Stimulated activated naive CD4-positive, alpha-beta T cell treated with Interleukin-2 at 50 U/mL for 16 hours (primary cell): ENCODE measurements at places on chromosomes 2 and 18.
A peak's percentile ranks its signal among the peaks of the same experiment; 100 is the strongest.

DNA sequence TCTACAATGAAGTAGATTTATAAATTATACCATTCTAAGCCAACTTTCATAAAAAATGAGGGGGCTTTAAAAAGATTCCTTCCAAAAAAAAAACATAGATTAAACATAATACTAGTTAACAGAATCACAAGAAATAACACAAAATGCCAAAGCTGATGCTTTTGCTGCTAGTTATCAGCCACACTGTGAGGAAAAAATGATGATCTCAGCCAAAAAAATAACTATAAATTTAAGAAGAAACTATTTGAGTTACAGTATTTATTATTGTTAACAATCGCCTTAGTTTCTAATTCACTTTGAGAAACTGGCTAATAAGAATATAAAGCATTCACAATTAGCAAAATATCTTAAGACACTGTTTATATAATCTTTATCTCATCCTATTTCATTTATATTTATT is 27.1 kb downstream of the BAZ2B start:
- DNase-seq: no peak

- no peak for DNase-seq
These were observed 112.5 kb downstream of the KCNF1 start for GRCh38 chr2:11024259-11024645.

DNA sequence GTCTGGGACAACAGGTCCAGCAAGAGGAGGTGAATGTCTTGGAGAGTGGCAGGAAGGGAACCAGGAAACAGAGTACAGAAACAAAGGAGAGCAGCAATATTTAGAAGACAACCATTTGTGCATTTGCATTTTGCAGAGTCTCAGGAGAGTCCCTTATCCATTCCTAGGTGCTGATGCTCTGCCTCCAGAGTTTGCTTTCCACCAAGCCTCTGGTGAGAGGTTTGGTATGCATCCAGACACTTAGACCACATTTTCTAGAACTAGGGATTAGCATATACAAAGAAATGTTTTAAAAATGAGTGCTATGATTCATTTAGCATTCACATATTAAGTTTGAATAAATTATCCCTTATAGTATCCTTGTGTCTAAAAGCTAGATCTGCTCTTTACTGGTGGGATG is 18.5 kb upstream of the LRATD1 start:
- no peak for DNase-seq

DNA sequence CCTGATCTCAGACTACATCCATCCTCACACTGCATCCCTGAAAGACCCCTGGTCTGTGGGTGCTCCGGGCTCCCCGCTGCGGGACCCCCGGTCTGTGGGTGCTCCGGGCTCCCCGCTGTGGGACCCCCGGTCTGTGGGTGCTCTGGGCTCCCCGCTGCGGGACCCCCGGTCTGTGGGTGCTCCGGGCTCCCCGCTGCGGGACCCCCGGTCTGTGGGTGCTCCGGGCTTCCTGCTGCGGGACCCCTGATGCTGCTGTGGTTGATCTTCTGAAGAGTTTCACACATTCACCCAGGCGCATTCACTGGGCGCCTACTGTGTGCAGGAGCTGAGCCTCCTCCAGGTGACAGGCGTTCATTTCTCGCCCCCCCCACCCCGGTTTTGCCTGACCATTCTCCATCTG is 162.7 kb upstream of the SALL3 start:
- DNase-seq: no peak

DNA sequence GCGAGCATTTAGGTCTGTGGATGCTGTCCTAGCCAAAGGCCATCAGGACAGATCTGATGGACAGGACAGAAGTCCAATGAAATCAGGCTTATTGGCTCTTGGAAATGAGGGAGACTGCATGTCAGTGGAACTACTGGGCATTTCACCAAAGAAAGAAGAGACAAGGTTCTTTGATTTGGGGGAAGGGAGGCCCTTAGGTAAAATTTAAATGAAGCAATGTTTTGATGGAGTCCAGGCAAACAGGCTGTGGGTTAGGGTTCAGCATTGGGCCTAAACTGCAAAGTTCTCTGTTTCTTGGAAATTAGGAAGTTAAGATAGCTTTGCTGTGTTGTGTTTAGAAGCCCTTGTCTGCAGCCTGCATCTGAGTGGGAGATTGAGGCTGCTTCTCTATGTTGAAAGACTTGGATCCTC is 31.6 kb upstream of the RNF149 start:
- DNase-seq: no peak

GRCh38 chr2:39179974-39180960 is 59.4 kb upstream of the SOS1 start:
- DNase-seq: no peak

- no peak for DNase-seq
These were observed 12.9 kb upstream of the POU3F3 start for GRCh38 chr2:104840893-104841585.

- DNase-seq: peak; percentile 86
These were observed 550 bp downstream of the USP34 start for GRCh38 chr2:61470122-61470951.

DNA sequence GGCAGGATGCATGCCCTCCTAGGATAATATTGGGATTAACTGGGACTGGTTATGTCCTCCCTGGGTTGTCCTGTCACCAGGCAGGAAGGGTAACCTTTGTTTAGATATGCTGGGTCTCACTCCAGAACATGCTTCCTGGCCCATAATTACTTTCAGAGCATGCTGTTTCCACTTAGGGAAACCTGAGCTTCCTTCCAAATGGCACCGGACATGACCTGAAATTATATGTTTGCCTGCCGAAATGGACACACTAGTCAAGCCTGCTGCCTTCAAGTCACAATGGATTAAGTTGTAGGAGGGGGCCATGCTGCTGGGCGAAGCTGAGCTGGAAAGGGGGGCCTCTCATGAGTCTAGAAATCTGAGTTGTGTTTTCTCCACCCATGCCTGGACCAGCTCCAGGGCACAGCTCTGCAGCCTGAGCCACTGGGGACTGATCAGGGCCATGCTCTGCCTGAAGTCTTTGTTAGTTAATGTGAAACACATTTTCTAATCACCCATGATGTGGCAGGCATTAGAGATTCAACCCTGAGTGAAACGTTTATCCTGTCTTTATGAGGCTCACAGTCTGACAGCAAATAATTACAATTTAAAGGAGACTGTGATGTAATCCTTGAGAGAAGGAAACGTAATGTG is 273.3 kb downstream of the TNS1 start:
- no peak for DNase-seq

- DNase-seq: no peak
These were observed 77.8 kb downstream of the CTAGE1 start for GRCh38 chr18:22339913-22340312.

DNA sequence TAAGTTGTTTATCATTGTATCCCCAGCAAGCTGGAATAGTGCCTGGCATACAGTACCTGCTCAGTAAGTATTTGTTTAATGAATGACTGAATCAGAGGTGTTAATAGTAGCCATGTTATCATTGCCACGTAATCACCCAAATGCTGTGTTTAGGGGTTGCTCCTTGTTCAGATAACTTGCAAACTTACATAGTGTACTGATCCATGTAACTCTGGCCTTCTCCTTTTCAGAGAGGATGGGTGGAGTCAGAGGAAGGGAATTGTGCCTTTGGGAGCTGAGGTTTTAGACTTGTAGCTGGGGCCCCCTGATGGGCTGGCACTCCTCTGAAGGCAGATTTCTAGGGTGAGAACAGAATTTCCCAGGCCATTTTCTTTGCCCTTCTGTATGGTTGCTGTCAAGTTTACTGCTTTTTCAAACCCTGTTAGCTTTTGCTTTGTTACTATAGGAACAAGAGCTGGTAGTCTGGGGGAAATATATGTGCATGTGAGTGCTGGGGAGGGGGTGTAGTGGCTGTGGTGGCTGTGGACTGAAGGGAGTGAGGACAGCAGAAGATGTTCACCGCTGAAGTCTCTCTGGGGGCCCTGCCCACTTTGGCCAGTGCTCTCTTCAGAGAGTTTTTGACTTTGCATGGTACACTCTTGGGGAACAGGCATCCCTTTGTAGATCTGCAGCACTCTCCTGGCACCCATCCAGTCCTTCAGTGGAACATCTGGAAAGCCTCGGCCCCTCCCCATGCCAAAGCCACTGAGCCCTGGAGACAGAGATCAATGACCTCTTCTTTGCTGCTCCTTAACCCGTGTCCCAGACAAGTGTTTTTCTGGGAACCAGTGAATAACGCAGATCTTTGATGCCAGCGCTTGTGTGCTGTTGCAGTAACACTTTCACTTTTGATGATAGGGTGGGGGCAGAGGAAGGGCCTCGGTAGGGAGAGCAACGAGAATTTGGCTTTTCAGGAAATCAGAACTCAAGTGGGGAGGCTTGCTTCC is 209.0 kb downstream of the PRKCE start:
- no peak for DNase-seq

DNA sequence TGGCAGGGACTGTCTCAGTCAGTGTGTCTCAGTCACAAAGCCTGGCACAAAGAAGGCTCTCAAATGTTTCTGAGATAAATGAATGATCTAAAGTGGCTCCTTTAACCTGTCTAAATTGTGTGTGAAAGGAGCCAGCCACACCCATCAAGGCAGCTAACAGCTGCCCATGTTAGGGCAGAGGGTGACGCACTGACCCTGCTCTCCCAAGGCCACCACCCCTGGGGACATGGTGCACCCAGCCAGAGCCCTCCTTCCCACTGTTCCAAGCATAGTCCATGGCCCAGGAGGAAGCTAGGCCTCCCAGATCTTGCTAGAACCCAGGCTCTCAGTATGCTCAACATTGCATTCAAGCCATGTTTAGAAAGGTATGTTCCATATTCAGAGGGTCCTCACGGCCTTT is 100.3 kb downstream of the KLHL29 start:
- DNase-seq: no peak

- no peak for DNase-seq
These were observed 19.5 kb downstream of the RALBP1 start for GRCh38 chr18:9494778-9495331.

- no peak for DNase-seq
These were observed 24.5 kb downstream of the SIGLEC15 start for GRCh38 chr18:45850021-45850420.

DNA sequence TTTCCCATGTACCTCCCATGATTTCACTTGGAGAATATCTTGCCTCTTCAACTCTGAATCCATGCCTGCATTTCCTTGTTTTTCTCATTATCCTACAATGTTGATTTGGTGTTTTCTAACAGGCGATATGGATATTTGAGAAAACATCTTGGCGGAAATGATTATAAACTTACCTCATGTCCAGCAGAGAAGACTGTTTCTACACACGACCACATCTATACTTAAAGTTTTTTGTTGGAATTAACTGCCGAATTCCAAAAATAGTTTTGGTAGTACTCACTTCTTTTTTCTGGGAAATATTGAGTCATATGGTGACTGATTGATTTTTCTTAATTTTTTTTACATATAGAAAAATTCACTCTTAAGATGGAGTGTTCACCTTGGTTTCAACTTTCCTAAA is 41.4 kb upstream of the TMEFF2 start:
- DNase-seq: no peak

DNA sequence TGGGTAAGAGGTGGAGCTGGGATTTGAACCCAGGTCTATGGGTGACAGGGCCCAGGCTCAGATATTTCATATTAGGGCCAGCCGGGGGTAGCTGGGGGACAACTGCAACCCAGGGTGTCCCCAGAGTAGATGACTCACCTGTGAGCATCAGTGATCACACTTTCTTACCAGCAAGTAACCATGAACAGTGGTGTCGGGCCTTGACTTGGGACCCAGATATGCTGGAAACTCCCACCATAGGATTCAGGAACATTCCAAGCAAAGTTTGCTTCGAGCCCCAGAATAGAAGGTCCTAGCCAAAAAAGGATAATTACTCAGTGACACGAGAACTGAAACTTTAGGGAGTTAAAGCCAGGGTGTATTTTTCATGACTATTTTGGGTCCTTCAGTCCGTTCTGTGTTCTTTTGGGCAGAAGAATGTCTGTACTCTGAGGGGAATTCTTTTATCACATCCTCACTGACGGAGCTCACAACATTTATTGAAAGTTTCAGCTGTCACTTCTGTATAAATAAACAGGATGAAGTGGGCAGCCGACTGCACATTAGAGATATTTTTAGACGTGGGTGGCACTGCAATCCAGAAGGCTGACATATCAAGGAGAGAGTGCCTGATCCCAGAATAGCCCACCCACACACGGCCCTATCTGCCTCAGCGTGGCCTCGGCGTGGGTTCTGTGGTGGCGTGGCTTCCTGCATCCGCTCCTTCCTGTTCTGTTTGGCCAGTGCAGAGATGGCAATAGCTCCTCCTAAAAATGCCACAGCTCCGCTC is 45.6 kb downstream of the RAMP1 start:
- no peak for DNase-seq

GRCh38 chr2:197940382-197940781 is 136.0 kb downstream of the PLCL1 start:
- no peak for DNase-seq

DNA sequence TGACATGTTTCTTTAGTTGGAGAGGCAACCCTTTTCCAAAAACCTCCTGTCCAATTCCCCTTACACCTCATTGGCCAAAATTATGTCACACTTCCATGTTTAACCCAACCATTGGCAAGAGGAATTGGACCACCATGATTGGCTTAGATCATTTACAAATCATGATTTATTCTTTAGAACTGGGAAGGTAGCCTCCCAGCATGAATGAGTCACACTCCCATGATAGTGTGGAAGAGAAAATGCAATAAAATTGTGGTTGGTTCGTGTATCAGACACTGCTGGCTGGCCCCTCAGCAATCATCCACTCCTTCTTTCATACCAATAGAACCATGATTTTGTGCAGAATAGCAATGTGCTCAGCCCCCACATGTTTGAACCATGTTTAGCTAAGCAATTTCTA is 156.6 kb upstream of the ACVR2A start:
- DNase-seq: no peak

DNA sequence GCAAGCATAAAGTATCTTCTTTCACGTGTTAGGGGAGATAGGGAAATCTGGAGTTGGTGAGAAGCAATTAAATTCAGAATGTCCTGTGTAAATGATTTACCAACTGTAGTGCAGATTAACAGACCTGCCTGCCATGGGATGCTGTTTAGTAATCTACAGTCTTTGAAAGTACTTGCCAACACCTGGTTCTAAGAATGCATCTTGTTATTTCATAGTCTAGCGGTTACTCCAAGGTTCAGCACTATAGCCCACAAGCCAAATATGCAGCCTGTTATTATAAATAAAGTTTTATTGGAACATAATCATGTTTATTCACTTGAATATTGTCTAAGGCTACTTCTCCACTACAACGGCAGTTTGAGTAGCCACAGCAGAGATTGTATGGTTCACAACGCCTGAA is 100.8 kb downstream of the OSBPL6 start:
- DNase-seq: no peak

- DNase-seq: no peak
These were observed 20.7 kb upstream of the NT5DC4 start for GRCh38 chr2:112699984-112700667.

DNA sequence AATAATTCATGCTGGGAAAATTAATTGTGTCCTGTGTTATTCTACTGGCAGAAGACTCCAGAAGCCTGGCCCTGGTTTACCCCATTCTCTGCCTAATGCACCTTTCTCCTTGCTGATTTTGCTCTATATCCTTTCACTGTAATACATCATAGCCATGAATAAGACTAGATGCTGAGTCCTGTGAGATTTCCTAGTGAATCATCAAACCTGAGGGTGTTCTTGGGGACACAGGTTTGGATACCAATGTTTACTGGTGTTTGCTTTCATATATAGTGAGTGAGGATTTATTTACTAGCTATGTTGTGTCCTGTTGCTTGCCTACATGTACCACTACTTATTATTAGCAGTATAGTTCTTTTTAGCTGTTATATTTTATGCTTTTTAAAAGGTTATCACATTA is 6.5 kb downstream of the METTL5 start:
- DNase-seq: no peak

GRCh38 chr18:47184419-47185050 is 8.4 kb upstream of the IER3IP1 start:
- DNase-seq: no peak

GRCh38 chr18:7291046-7291445 is 60.2 kb downstream of the LRRC30 start:
- DNase-seq: no peak
